Stimulated activated naive CD8-positive, alpha-beta T cell treated with anti-CD3 and anti-CD28 coated beads, Interleukin-15, Interleukin-2, amounts not matched to agents 100 U/mL and 50 U/mL, for 24 hours (primary cell): ENCODE measurements at places on chromosomes 4 and X.

DNA sequence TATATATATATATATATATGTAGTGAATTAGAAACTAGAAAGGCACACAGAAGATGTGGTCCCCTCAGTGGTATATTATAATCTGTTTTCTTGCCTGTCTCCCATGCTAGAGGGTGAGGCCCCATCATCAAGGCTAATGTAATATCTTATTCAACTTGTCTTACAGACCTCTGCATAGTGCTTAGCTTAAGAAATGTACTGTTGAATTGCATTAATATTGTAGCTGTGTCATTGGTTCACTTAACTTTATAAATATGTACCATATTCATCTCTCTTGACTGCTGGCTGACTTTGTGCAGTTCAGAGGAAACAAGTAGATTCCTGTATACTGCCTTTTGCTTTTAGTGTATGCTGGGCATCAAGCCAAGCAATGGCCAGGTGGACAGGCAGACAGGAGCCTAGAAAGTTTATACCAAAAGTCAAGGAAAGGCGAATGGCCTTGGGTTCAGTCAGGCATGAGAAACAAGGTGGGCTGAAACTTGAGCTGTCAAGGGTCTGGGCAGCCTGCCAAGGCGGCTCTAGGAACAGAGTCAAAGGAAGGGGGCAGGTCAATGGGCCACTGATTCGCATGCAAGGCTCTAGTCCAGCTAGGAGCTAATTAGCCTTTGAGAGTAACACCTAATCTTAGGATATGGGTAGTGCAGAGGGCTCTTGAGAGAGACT, 78.8 kb upstream of the LEF1 start:
- no peak for DNase-seq

GRCh38 chrX:124250835-124251437, 81.5 kb upstream of the TEX13D start:
- DNase-seq = no peak

GRCh38 chrX:107731831-107732502, 43.6 kb downstream of the TSC22D3 start:
- DNase-seq = no peak

- DNase-seq = no peak
Measured at GRCh38 chr4:3476341-3476747, 13.2 kb downstream of the DOK7 start.

DNA sequence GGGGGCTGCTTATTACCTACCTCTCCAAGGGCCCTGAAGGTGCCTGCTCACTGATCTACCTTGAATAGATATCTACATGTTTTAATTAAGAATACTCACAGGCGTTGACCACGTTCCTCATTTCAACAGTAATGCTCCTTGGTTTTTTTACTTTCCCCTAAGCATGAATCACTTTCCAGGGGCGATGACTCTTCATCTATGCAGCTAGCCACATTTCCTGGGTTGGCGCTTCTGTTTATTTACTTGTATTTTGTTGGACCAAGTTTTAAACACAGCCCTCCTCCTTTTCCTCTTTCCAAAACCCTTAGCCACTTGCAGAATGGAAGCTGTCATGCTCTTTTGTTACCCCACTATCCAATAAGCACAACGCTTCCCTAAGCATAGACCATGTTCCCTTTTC, 50.8 kb downstream of the CBLL2 start:
- no peak for DNase-seq
